ENCODE measurements at places on chromosomes 5 and 9. TPM values are rescaled to one million over a fixed set of nuclear protein-coding genes. Genes with fewer than 3 reads are reported as not detected.

GRCh38 chr9:136246849-136247550 is 1.4 kb upstream of the QSOX2 start:
- H3K4me3 ChIP-seq = no peak overlapping the region
- no peak overlapping the region for H3K27ac ChIP-seq
- no peaks in the 10 kb centered on the region for H3K27me3 ChIP-seq
- no peaks in the 10 kb centered on the region for H3K36me3 ChIP-seq
- H3K4me1 ChIP-seq = peaks cover 17% of the 10 kb centered on the region
- DNase-seq = no peak

Gene SPRY4
- total RNA-seq = 37.1 TPM

DNA sequence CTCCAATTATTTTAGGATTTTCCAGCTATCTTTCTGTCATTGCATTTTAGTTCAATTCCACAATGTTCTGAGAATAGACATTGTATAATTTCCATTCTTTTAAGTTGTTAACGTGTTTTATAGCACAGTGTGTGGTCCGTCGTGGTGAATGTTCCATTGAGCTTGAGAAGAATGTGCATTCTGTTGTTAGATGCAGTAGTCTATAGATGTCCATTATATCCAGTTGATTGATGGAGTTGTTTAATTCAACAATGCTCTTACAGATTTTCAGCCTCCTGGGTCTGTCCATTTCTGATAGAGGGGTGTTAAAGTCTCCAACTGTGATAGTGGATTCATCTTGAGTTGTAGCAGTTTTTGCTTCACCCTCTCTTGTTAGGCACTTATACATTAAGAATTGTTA is 1587.7 kb upstream of the NUDT12 start:
- no peaks in the 10 kb centered on the region for H3K4me1 ChIP-seq
- H3K27ac ChIP-seq = no peak overlapping the region
- no peak overlapping the region for H3K4me3 ChIP-seq
- DNase-seq = no peak

DNA sequence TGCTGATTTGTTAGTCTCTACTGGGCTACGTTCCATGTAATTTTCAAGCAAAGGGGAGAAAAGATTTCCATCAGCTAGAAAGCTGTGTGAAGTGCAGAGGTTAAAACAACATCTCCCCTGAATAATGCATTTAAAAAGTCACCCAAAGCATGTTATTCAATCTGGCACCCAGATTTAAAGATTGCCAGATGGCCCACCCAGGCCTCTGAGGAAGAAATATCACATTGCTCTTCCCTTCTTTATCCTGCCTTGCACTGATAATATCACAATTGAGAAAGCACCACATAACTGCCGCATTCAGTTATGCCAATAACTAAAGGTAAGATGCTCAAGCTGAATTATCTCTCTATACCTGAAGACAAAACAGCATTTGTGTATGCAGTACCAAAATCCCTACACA is 119.4 kb upstream of the PUM3 start:
- no peak overlapping the region for H3K4me3 ChIP-seq
- no peaks in the 10 kb centered on the region for H3K4me1 ChIP-seq
- no peak for DNase-seq

Measured in upper lobe of left lung (tissue), 6 donors.